ENCODE measurements at places on chromosomes 2 and 18.

- DNase-seq: no peak
Observed at GRCh38 chr18:57982372-57983021, 61.5 kb upstream of the NEDD4L start.

- no peak for DNase-seq
Observed at GRCh38 chr2:237282568-237283128, 131.3 kb downstream of the COL6A3 start.

- DNase-seq: no peak
Observed at GRCh38 chr2:223523551-223524001, 78.6 kb downstream of the SCG2 start.

DNA sequence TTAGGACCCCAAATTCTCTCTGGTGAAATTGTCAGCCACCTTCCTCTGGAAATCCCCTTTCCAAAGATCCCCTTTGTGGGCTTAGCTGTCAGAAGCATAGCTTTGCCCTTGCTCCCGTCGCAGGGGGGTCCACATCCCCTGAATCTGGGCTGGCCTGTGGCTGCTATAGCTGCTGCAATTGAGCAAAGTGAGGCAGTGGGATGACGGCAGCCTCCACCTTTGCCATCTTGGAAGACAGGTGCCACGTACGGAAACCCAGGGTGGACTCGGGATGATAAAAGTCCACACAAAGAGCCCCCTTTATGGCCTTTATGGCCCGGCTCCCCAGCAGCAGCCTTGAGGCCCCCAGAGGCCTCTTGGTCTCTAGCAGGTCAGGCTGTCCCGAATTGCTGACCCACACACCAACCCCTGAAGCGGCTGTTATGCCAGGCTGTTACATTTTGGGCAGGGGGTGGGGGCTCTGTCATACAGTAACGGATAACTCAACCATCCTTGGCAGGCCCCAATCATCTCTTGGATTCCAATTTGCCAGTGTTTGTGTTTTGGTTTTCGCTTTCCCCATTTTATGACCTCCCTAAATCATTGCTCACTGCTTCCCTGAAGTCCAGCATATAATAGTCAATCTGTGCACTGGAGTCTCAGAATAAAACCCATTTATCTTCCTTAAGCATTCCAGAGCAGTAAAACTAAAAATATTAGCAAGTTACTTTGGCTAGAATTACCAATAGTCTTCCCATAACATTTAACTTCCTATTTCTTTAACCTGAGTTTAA, 33.2 kb upstream of the ID2 start:
- DNase-seq: no peak

- DNase-seq: no peak
Observed at GRCh38 chr2:201156640-201157039, 26.3 kb upstream of the CASP10 start.

DNA sequence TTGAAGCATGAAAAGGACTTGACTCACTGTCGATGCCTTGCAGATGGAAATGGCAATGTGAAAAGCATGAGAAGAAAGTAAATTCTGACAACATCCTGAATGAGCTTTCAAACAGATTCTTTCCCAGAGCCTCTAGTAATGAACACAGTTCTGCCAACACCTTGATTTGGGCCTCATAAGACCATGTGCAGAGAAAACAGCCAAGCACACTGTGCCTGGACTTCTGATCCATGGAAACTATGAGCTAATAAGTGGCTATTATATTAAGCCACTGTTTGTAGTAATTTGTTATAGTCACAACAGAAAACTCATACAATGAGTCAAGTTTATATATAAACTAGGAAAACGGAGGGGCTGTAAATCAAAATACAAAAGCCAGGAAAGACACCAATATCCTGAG, 477.3 kb downstream of the MBD2 start:
- no peak for DNase-seq

- no peak for DNase-seq
Observed at GRCh38 chr2:58336416-58336815, 95.3 kb upstream of the FANCL start.

- no peak for DNase-seq
Observed at GRCh38 chr18:378079-378478, 110.2 kb upstream of the THOC1 start.

- DNase-seq: no peak
Observed at GRCh38 chr2:151552287-151552686, 142.6 kb downstream of the RIF1 start.

DNA sequence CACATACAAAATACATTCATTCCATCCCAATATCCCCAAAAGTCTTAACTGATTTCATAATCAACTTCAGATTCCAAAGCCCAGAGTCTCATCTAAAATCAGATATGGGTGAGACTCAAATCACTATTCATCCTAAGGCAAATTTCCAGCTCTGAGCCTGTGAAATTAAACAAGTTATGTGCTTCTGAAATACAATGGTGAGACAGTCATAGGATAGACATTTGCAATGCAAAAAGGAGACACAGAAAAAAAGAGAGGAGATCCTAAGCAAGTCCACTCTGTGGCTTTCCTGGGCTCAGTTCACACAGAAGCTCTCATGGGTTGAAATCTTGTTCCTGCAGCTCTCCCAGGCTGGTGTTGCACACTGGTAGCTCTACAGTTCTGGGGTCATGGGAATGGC, 18.3 kb downstream of the ZNF892 start:
- no peak for DNase-seq

- no peak for DNase-seq
Observed at GRCh38 chr2:157822993-157823392, 53.1 kb downstream of the ACVR1 start.

DNA sequence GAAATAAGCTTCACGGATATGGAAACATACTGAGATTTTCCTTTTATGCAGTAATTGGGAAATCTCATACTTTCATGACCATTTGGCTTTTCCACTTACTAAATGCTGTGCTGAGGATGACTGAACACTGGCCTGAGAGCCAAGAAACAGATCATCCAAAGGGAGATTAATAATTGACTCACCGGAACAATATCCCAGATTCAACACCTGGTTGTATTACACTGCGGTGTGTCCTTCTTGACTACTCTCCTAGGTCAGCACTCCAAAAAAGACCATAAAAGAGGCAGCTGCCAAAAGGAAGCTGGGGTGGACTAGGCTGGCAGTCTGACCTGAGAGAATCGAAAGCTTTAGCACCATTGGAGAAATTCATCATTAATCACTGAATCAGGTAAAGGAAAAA, 469.1 kb downstream of the CBLN2 start:
- no peak for DNase-seq

DNA sequence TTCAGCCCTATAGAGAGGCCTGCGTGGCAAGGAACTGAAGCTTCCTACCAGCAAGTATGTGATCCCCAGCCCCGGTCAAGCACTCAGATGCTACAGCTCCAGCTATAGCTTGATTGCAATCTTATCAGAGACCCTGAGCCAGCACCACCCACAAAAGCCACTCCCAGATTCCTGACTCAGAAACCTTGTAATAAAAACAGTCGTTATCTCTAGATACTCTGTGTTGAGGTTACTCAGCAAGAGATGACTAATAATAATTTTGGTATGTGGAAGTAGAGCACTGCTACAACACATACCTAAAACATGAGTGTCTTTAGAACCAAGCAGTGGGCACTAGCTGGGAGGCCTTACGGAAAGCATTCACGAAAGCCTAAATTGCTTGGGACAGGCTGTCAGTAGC, 216.9 kb downstream of the UXS1 start:
- DNase-seq: no peak

- DNase-seq: no peak
Observed at GRCh38 chr2:144048631-144049060, 471.3 kb downstream of the ZEB2 start.

DNA sequence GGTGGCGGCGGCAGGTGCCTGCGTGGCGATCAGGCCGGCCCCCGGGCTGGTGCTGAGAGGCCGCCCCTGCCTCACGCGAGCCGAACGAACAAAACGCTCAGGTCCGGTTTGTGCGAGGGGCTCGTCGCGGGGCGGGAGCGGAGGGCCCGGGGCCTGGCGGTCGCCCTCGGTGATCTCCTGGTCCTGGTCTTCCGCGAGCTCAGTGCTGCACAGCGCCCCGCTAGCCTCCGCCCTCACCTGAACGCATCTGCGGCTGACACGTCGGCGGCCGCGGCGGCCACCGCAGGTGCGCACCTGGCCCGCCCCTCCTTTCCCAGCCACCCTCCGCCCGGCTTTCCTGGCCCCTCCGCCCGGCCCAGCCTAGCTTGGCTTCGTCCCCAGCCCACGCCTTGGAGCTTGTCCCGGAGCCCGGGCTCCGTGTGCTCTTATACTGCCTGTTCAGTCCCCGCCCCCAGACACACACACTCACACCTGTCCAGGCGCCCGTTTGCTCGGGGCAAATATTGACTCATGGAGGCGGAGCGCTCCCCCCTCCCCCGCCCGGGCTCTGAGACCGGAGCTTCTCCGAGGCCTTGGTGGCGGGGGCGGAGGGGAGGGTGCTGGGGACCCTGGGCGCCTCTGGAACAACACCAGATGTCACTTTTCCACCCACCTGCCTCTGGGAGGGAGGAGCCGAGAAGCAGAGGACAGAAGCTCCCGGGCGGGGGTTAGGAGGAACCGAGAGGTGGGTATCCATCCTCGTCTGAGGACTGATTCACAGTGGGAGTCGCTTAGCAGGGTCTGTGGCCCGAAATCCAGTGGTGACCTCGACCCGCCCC, 8.6 kb upstream of the CRYBA2 start:
- DNase-seq: no peak

DNA sequence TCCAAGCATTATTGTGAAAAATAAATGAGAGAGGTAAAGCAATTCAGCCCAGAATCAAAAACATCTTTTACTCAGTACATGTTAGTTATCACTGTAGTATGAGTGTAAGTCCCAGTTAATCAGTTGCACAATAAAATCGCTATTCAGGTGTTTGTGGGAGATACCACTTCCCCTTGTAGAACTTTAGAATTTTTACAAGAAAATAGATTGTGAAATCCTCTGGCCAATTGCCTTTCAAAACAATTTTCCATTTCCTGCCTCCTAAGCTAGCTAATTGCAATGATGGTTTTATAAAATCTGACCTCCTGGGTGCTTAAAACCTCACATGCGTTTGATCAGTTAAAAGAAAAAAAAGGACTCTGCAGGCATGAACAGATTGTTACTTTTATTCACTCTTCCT, 332.5 kb downstream of the PID1 start:
- no peak for DNase-seq

- no peak for DNase-seq
Observed at GRCh38 chr18:48470484-48471180, 61.4 kb upstream of the ZBTB7C start.

DNA sequence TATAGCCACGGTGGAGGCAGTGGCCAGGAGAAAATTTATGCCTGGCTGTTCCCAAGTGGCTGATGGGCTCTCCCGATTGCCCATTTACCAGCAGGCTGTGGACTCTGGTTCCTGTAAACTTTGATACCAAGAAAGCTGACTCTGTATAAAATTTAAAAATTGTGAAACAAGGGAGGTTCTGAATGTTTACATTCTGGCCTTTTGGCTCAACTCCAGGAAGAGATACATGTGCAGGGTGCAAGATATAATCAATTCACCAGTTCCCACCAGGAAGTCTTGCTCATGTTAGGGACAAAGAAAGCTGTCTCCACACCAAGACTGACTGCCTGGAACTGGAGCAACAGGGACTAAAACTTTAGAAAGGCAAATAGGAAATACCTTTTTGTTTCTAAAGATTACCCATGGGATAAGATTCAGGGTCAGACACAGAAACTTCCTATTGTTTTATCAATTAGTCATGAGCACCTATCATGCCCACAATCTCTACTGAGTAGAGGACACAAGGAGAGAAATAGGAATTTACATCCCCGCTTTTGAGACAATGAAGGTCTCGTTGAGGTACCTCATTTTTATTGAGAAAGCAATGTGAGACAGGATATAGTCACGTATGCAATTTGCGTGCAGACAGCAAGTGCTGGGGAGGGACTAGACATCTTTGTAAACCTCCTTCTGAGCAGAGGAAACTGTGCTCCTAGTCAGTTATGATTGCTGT, 123.5 kb downstream of the LIPG start:
- no peak for DNase-seq

GRCh38 chr2:16104949-16105668, 164.8 kb downstream of the MYCN start:
- DNase-seq: no peak

- no peak for DNase-seq
Observed at GRCh38 chr2:204051476-204051875, 114.9 kb downstream of the ICOS start.

- DNase-seq: no peak
Observed at GRCh38 chr18:48004577-48004976, 74.1 kb upstream of the SMAD2 start.

DNA sequence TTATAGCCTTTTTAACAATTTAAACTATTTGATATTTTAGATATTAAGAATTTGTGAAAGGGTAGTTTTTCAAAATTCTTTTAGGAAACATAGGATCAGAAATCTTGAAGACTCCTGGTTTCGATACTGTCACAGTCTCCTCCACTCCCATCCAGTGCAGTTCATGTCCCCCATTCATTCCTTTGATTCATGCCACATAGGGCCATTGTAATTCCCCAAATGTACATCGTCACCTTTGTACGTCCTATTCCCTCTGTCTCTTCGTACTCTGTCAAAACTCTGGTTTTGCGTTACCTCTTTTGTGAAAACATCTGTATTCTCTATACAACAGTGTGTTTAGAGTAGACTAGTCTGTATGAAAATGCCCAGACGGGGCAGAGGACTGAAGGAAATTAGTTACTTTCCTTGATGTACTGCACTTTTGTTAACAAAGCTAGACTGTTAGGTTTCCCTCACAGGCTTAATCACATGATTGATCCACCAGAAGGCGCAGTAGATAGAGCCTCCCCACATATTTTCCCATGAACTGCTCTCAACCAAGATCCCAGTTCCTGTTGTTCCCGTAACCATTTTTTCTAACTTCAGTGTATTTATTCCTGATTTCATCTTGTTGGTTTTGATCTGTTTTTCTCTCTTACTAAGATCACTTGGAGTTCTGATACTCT, 2.5 kb downstream of the MRPL35 start:
- no peak for DNase-seq
